ENCODE measurements at places on chromosomes 7 and 10.

DNA sequence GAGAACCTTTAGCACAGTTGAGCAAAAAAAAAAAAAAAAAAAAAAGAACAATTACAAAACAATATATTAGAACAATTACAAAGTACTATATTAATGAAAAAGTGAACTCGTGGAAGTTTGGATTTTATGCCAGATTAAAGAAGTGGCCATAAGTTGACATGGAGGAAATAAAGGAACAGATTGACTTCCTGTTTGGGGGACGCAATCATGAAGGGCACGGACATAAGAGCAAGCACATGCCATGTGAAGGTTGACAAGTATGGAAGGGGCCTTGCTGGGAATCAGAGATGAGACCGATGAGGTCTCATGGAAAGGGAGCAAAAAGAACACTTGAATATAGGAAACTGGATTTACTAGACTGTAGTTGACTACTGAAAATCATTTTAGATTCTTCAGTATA, 61.7 kb downstream of the ICA1 start:
- no peak for DNase-seq

DNA sequence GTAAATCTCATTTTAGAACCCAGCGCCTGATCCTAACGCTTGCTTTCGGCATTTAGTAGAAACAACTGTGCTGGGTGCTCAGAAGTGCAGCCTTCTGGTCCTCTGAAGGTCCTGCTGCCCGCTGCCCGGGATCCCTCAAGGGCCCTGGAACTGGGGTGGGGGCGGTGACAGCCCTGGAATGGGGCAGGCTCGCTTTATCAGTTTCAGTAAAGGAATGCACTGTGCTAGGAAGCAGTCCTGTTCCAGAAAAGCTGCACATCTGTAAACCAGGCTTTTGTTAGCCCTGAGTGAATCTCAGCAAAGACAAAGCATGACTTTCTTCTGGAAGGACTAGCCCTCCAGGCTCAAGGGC, 254.6 kb downstream of the TNS3 start:
- DNase-seq, result no peak

- no peak for DNase-seq
Observed at GRCh38 chr7:54802841-54803240, 43.8 kb upstream of the SEC61G start.

GRCh38 chr7:82745117-82745516, 301.5 kb upstream of the CACNA2D1 start:
- DNase-seq, result no peak

DNA sequence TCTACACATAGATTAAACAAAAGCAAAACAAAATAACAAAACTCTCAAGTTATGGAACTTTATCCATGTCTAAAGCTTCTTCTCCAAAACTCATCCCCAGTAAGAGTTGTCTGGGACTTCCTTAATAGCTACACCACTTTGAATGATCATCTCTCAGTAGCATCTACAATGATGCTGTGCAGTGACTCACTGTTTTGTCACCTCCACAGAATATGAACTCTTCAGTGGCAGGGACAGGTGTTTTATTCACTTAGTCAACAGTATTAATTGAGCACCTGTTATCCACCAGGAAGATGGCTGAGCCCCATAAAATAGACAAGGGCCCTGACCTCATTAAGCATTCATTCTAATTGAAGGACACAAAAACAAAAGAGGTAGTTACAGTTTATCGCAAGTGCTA, 350.7 kb downstream of the ELMO1 start:
- no peak for DNase-seq

GRCh38 chr10:103467406-103467805, 8.7 kb upstream of the CALHM1 start:
- no peak for DNase-seq

- DNase-seq, result peak; percentile 32
Observed at GRCh38 chr7:87219545-87220025, at the start of gene TMEM243. Gene TMEM243, minus strand, starts transcription at chr7:87219732. Its CDS starts 229 bp downstream, at chr7:87219503.

- no peak for DNase-seq
Observed at GRCh38 chr7:129160161-129160905, 15.8 kb downstream of the TSPAN33 start.

- DNase-seq, result no peak
Observed at GRCh38 chr7:122827763-122828162, 58.5 kb downstream of the CADPS2 start.

GRCh38 chr7:89798599-89798996, 355.7 kb upstream of the STEAP1 start:
- no peak for DNase-seq

DNA sequence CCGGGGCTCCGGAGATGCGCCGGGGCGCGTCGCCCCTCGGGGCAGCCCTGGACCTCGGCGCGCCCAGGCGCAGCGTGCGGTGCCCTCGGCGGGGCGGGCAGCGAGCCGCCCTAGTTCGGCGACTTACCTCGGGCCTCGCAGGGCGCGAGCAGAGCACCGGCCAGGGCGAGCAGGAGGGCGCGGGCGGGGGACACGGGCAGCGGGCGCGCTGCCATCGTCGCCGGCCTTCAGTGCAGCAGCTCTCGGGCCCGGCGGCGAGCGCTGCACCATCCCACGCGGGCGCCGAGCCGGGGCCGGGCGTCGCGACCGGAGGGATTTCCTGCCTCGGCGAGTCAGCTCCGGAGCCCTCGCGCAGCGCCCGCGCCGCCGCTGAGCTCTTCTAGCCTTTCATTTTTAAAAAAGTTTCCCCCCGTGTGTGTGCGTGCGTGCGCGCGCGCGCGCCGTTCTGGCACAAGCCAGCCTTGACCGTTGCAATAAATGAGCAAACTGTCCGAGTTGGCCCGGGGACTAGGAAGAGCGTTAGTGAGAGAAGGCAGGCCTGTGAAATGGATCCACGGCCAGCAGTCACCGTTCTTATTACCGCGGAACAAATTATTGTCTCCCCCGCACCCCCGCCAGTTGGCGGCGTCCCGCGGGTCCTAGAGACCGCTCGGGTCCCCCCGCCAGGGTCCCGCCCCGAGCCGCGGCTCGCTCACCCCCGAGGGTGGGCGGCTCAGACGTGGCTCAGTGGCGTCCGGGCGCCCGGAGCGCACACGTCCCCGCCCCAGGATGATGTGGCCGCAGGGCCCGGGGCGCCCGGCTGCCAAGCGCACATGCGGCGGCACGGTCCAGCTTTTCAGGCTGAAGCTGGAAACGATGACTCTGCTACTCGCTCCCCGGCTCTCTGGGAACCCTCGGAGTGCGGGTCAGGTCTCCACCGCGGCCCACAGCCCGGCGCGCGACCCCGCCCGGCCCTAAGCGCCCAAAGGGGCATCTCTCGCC, at the start of gene ADAM12:
ADAM12 (minus strand) TSS at position 547 of the 981 bp plus-strand sequence; CDS start at position 215, 332 bp downstream.
- DNase-seq, result peak; percentile 84

GRCh38 chr7:20958572-20958971, 171.9 kb upstream of the SP8 start:
- DNase-seq, result no peak

DNA sequence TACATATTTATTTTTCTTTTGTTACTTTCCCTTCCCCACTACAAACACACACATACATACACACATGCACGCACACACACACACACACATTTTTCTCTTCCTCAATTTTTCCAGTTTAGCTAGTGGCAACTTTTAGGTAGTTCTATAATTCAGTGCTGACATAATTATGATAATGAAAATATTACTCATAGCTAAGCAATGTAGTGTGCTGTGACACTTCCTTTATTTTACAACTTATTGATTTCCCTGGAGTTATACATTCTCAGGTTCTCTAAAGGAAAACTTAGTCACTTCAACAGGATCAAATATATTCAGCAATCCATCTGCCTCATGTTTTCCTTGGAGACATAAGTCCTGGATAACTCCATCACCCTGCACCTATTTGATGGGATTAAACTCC, 151.6 kb downstream of the CACNA2D1 start:
- DNase-seq, result no peak

DNA sequence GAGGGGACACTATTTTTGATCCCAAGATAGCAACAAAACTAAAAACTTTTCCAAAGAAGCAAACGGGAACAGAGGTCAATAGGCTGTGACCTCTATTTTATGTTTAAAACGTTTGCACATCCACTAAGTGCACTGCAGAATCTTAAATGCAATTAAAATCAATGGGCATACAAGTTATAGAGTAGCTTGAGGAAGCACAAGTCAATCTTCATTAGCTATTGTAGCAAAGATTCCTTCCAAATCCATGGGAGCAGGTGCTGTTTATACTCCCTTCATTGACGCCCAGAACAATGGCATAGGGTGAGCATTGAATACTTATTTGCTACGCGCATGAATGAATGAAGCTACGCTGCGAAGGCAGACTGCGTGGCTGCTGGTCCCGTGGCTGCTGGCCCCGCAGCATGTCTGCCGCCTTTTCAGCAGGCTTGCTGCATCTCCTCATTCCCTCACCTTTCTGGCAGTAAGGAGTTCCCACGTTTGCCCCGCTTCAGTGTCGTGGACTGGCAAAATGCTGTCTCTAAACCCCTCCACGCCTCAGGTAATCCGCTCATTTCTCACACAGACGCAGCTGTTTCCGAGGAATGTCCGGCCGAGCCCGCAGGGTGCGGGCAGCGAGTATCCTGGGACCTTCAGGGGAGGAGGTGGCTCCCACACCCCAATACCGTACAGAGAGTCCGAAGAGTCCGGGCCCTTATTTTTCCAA, 754 bp upstream of the PHYHIPL start:
- DNase-seq, result peak; percentile 43

DNA sequence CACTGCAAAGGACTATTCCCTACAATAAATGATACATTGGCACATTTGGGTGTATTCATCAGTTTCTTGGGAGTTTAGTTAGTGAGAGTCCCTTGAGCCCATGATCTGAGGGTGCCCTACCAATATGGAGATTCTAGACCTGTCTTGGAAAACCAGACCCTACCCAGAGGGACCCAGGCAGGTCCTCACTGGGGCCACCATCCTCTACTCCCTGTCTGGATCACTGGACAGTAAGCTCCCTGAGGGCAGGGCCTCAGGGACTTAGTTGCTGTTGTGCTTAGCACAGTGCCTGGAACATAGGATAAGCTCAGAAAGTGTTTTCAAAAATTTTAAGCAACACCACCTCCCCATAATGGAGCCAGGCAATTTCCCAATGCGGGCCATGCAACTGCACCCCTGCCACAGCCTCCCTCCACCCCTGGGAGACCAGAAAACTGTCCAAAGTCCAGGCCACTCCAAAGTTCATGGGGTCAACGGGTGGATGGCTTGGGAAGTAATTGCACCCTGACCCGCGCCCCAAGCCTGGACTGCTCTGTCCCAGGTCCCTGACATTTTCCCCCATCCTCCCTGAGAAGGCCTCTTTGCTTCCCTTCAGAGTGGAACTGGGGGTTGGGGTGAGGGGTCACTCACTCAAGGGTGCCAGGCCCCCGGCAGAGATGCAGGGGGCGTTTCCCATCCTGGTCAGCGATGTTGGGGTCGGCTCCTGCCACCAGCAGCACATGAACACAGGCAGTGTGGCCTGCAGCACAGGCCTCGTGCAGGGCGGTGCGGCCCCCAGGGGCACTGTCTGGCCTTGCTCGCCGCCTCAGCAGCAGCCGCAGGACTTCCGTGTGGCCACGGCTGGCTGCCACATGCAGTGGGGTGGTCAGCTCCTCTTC, 1.0 kb downstream of the ASB10 start:
- no peak for DNase-seq

DNA sequence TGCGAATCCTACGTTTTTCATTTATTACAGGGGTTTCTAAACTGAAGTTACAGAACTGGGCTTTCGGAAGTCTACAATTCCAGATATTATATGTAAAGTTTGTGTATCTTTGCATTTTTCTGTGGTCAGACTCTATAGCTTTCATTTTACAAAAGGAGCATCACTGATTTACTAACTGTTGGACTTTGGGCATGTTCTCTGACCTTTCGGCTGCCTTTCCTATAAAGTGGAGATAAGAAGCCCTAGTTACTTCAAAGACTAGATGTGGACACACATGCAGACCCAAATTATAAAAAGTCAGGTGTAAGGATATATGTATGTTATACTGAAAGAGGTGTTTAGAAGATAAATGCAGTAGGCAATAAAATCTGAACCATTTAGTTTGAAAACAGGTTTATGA, 126.6 kb upstream of the PRKCQ start:
- no peak for DNase-seq

All from posterior cingulate gyrus (tissue), 11 donors.